Right atrium auricular region (tissue), 2 donors: ENCODE measurements at places on chromosomes 6 and 20. TPM values are rescaled to one million over a fixed set of nuclear protein-coding genes. Genes with fewer than 3 reads are reported as not detected.

Gene SYCP2
- 0.79 TPM for total RNA-seq

Gene ARG1
- total RNA-seq: 0.30 TPM

Gene HMGCLL1
- 2.6 TPM for total RNA-seq

Gene ZNF831
- 0.47 TPM for total RNA-seq

Gene CRISP3
- not detected for total RNA-seq

Gene LKAAEAR1
- total RNA-seq: not detected

Gene MYLK2
- not detected for total RNA-seq

Gene HLA-DOA
- 2.6 TPM for total RNA-seq

Gene EYS
- total RNA-seq: not detected

Gene CBFA2T2
- 9.8 TPM for total RNA-seq

Gene PTPRK
- 36.4 TPM for total RNA-seq

Gene BYSL
- total RNA-seq: 3.0 TPM

Gene ZNF311
- total RNA-seq: not detected

Gene TMEM200A
- not detected for total RNA-seq

Gene BTBD3
- 21.2 TPM for total RNA-seq

Gene RAMACL
- 0.52 TPM for total RNA-seq

Gene CPNE5
- total RNA-seq: 47.4 TPM

Gene CD93
- total RNA-seq: 35.7 TPM

Gene C6orf52
- not detected for total RNA-seq

Gene THBD
- 37.0 TPM for total RNA-seq

Gene NNAT
- total RNA-seq: 0.78 TPM

Gene CYP21A2
- 1.2 TPM for total RNA-seq

Gene LY86
- 5.2 TPM for total RNA-seq

Gene WFDC12
- not detected for total RNA-seq

Gene GGTLC1
- total RNA-seq: not detected

Gene RAB44
- total RNA-seq: not detected

Gene TCP11
- total RNA-seq: not detected

Gene NOTCH4
- total RNA-seq: 16.2 TPM

Gene CAP2
- total RNA-seq: 63.6 TPM

Gene RBPJL
- total RNA-seq: not detected

Gene CFB
- 65.5 TPM for total RNA-seq

Gene KHDC1L
- total RNA-seq: not detected

Gene BMP6
- total RNA-seq: 19.1 TPM

Gene EPHA7
- total RNA-seq: 8.8 TPM

Gene DOK5
- 16.9 TPM for total RNA-seq

Gene TRIM10
- total RNA-seq: not detected

Gene ORC3
- 21.4 TPM for total RNA-seq

Gene NCOA6
- total RNA-seq: 18.2 TPM

Gene DSP
- 121 TPM for total RNA-seq
